WTC11 (cell line): ENCODE measurements at places on chromosomes 4 and X. TPM values are rescaled to one million over a fixed set of nuclear protein-coding genes. Genes with fewer than 3 reads are reported as not detected.

GRCh38 chr4:145820407-145820806 lies 118.2 kb downstream of the ZNF827 start:
- H3K4me1 ChIP-seq: peaks cover 48% of the 10 kb centered on the region
- no peak overlapping the region for H3K4me3 ChIP-seq
- peak overlapping the region; percentile 77 for H3K27ac ChIP-seq
- H3K27me3 ChIP-seq: no peaks in the 10 kb centered on the region
- no peak for DNase-seq

- H3K4me3 ChIP-seq: no peak within 1 kb of the TSS
- no peak for DNase-seq
- H3K27me3 ChIP-seq: no peaks in the 10 kb centered on the region
- H3K27ac ChIP-seq: peak within 1 kb of the TSS; percentile 22; the same call in 1 of the 2 replicates
Measured at GRCh38 chrX:15600745-15601144, at the start of gene ACE2. Gene ACE2 (minus strand): TSS chrX:15600960. CDS start chrX:15600911, 49 bp downstream.

DNA sequence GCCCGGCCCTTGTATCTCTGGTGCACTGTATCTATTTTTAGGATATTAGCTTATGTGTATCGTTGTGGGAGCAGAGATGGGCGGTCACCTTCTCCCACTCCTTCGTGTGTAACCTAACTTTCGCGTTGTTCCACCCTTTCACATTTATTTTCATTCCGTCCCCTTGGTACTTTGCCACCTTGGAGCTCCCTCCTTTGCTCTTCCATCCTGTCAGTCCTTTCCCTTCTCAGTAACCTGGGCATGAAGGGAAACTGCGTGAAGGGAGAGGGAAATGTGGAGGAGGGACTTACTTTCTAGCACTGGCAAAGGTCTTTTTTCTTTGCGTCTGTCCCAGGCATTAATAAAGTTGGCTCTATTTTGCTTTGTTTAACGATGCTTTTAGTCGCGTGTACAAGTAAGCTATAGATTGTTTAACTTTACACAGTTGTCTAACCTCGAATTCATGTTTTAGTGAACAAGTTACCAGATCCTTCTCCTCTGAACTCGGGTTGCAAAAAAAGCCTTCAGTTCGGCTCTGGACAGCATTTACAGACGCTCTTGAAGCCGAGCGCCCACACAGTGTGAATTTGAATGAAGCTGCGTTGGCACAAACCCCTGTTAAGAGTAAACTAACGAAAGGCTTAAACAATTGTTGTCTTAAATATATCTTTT lies 3.9 kb downstream of the PCDH10 start:
- no peak for DNase-seq
- H3K4me3 ChIP-seq: peak overlapping the region; percentile 76
- H3K4me1 ChIP-seq: peaks cover 53% of the 10 kb centered on the region
- peaks cover 61% of the 10 kb centered on the region for H3K27me3 ChIP-seq
- no peak overlapping the region for H3K27ac ChIP-seq

DNA sequence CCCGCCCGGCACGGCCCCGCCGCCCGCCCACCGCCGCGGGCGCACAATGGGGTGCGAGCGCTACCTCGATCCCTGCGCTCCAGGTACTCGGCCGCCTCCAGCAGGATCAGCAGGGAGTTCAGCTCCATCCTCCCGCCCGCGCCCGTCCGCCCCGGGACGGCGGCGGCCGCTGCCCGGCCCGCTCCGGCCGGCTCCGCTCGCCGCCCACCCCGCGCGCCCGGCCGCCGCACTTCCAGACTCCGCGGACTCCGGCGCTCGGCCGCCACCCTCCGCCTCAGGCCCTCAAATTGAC lies at the start of gene MXD4:
MXD4 (minus strand) TSS at position 257 of the 292 bp plus-strand sequence; CDS start at position 128, 129 bp downstream.
- H3K27ac ChIP-seq: no peak within 1 kb of the TSS
- H3K27me3 ChIP-seq: peaks cover 7% of the 10 kb centered on the region
- DNase-seq: no peak
- peak within 1 kb of the TSS; percentile 62 for H3K4me3 ChIP-seq
- no peaks in the 10 kb centered on the region for H3K36me3 ChIP-seq

VCX3A gene
- total RNA-seq: 0.25 to 0.76 TPM (median 0.55 TPM) in 3 replicates

DNA sequence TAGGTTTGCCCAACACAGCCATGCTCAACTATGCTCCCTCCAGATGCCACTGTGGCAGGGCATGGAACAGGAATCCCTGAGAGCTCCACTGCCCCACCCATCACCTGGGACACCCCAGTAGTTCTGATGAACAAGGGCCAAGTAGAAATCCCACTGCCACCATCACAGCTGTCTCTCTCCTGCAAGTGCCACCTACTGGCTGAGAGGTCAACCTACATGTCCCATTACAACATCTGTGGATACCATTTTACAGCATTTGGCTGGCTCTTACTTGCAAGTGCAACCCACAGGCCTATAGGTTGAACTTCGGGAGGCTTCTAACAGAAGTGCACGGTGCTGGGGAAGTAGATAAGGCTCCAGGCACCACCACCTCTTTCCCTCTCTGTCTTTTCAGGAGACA lies 142.5 kb downstream of the CXXC4 start:
- H3K36me3 ChIP-seq: peaks cover 9% of the 10 kb centered on the region; the same call in 1 of the 2 replicates
- no peaks in the 10 kb centered on the region for H3K27me3 ChIP-seq
- H3K4me3 ChIP-seq: no peak overlapping the region
- H3K27ac ChIP-seq: no peak overlapping the region

- H3K4me3 ChIP-seq: no peak overlapping the region
- H3K27me3 ChIP-seq: no peaks in the 10 kb centered on the region
- peaks cover 26% of the 10 kb centered on the region for H3K4me1 ChIP-seq
Measured at GRCh38 chr4:179285696-179286095, 1843.5 kb upstream of the AGA start.

DNA sequence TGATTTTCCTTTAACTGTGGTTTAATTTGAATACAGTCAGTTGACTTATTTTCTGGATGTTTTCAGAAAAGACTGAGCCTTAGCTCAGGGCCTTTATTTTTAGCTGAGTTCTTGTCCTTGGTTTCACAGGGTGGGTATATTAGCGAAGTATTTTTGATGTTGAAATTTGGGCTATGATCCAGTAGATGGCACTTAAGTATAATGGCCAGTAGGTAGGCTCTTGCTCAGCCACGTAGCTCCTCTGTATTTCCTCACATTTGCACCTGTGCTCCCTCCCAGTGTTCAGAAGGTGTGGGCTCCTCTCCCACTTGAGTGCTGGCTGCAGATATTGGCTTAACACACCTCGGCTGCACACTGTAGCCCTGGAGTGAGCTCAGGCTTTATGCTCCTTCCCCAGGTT lies 549.9 kb upstream of the AMOT start:
- H3K36me3 ChIP-seq: peaks cover 23% of the 10 kb centered on the region
- H3K27ac ChIP-seq: no peak overlapping the region
- no peaks in the 10 kb centered on the region for H3K27me3 ChIP-seq
- no peak overlapping the region for H3K4me3 ChIP-seq

DTHD1 gene
- total RNA-seq: not detected in 3 replicates

DNA sequence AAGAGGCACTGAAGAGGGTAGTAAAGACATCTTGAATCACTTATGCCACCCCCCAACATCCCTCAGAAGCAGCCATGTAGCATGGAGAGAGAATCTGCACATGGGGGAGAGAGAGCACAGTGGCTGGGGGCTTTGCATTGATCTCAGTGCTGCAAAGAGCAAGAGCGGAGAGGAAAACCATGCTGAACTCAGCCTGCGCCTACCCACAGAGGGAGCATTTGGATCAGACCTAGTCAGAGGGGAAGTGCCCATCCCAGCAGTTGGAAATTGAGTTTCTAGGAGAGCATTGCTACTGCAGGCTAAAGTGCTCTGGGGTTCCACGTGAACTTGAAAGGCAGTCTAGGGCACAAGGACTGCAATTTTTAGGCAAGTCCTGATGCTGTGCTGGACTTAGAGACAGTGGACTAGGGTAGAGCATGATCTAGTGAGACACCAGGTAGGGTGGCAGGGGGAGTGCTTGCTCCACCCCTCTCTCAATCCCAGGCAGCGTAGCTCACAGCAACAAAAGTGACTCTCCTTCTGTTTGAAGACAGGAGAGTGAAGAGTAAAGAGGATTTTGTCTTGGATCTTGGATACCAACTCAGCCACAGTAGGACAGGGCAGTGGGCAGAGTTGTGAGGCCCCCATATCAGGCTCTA lies 9.0 kb upstream of the PROM1 start:
- peak; percentile 25 for DNase-seq
- no peaks in the 10 kb centered on the region for H3K36me3 ChIP-seq
- no peak overlapping the region; the same call in 1 of the 2 replicates for H3K27ac ChIP-seq

PASD1 gene
- 0.07 TPM in 1 of 3 replicates, not detected in the others for total RNA-seq

DNA sequence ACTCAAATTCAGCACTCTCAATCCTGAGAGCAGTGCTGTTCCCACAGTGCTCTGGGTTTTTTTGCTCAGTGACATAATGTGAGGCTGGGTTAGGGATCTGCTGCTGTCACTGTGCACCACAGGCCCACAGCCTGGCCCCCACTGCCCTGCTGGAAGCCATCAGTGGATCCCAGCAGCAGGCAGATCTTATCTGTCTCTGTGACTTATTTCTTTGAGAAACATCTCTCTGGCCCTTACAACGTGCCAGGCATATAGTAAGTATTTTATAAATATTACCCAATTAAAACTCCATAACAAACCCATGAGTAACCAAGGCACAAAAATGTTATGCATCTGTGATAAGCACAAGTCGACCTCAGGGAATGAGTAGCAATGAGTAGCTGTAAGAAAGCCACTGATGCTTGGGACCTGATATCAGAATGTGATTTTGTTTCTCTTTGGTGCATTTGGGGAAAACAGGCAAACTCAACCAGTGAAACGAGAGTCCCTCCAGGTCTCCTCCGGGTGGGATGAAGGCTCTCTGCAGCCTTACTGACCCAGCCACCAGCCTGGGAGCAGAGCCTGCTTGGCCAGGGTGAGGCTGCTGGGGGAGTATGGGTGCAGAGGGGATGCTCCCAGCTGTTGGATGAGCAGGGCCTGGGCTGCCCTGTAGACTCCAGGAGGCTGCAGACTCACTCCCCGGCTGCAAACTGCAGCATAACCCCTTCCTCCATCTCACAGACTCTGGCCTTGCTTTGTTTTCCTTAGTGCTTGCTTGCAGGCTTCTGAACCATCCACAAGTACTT lies 172.7 kb upstream of the LNX1 start:
- H3K4me1 ChIP-seq: no peaks in the 10 kb centered on the region
- H3K27me3 ChIP-seq: no peaks in the 10 kb centered on the region
- peaks cover 4% of the 10 kb centered on the region; the same call in 1 of the 2 replicates for H3K36me3 ChIP-seq
- DNase-seq: no peak

UGT2B17 gene
- 0.14 to 0.18 TPM in 2 of 3 replicates, not detected in the other for total RNA-seq

- DNase-seq: peak; percentile 60
- H3K4me3 ChIP-seq: no peak overlapping the region
- no peak overlapping the region for H3K27ac ChIP-seq
- H3K27me3 ChIP-seq: peaks cover 10% of the 10 kb centered on the region
- H3K36me3 ChIP-seq: peaks cover 5% of the 10 kb centered on the region
Measured at GRCh38 chr4:1285790-1286553, 3.7 kb upstream of the MAEA start.

- no peak for DNase-seq
- H3K4me3 ChIP-seq: no peak overlapping the region
- no peaks in the 10 kb centered on the region for H3K4me1 ChIP-seq
- H3K36me3 ChIP-seq: peaks cover 4% of the 10 kb centered on the region; the same call in 1 of the 2 replicates
- H3K27ac ChIP-seq: no peak overlapping the region
- no peaks in the 10 kb centered on the region; the same call in 1 of the 2 replicates for H3K27me3 ChIP-seq
Measured at GRCh38 chr4:165560941-165561340, 182.1 kb downstream of the CPE start.

- H3K4me1 ChIP-seq: peaks cover 18% of the 10 kb centered on the region
- peaks cover 2% of the 10 kb centered on the region for H3K27me3 ChIP-seq
- DNase-seq: peak; percentile 65
- peaks cover 19% of the 10 kb centered on the region for H3K36me3 ChIP-seq
Measured at GRCh38 chr4:6680372-6681034, 13.2 kb upstream of the S100P start.

DNA sequence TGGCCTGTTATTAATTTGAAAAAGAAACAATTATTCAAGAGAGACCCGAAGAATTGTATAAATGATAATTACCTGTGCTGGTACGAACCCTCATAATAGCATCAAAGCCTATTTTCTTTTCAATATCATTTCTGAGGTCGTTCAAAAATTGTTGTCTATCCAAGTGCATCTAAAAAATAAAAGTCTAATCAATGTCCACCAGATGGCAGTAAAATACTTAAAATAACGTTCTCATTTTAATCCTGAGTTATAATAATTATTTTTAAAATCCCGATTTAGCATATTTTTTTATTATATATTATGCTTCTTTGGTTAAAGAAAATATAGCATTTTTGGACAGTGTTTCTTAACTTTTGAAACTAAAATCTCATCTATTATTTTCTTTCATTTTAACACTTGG lies 55.7 kb downstream of the METTL14 start:
- H3K27ac ChIP-seq: no peak overlapping the region
- H3K27me3 ChIP-seq: no peaks in the 10 kb centered on the region
- no peak for DNase-seq
- peaks cover 61% of the 10 kb centered on the region for H3K36me3 ChIP-seq
- H3K4me1 ChIP-seq: peaks cover 8% of the 10 kb centered on the region
- H3K4me3 ChIP-seq: no peak overlapping the region

OTC gene
- not detected in 3 replicates for total RNA-seq

ZNF732 gene
- 28.1 to 33.8 TPM (median 30.2 TPM) in 3 replicates for total RNA-seq

DNA sequence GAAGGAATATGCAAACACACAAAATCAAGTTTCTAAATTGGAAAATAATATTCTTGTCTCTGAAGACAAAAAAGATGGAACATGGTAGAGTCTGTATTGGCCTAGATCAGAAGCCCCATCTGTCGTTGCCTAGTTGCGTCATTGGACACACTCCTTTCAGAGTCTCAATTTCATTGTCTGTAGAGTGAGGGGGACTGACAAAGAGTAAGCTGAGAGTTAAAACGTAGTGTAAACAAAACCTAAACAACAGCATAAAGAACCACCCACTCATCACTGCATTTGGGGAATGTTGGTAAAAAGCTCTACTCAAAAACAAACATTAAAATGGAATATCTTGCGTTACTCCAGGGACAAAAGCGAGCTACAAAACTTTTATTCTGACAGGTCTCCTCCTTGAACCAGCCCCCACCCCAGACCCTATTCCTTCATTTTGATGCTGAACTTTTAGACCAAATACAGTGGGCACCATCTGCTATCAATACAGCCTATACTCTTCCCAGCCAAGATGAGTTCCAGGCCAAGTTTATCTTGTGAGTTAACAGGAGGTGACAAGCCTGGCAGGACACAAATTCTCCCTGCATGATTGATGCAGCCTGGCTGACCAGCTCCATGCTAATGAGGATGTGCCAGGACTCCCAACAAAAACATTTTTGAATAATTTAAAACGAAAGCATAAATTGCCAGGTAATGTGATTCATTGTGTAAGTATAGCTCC lies 125.2 kb downstream of the COL25A1 start:
- no peak overlapping the region for H3K4me3 ChIP-seq
- H3K27me3 ChIP-seq: no peaks in the 10 kb centered on the region; the same call in 1 of the 2 replicates
- no peaks in the 10 kb centered on the region for H3K36me3 ChIP-seq
- H3K4me1 ChIP-seq: peaks cover 27% of the 10 kb centered on the region
- no peak for DNase-seq

- H3K4me1 ChIP-seq: peaks cover 3% of the 10 kb centered on the region
- H3K36me3 ChIP-seq: no peaks in the 10 kb centered on the region
Measured at GRCh38 chr4:112418092-112418491, 97.9 kb downstream of the NEUROG2 start.
